ENCODE measurements at places on chromosomes 11 and 22.
A peak's percentile ranks its signal among the peaks of the same experiment; 100 is the strongest.

DNA sequence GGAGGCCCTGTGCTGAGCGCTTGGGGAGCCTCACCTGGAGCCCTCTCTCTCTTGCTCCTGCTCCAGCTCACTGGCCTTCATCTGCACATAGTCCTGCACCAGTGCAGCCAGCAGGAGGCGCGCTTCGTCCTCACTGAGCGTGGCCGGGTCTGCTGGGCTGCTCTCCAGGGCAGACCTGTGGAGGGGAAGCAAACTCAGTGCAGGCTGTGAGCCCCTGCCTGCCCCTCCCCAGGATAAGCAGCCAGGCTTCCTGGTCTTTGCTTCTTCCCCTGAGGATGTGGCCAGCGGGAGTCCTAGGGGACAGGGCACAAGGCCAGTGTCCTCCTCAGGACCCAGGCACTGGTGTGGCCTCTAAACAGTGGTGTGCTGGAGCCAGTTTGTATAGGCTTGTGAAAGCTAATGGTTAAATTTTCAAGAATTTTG is 2.2 kb downstream of the CALCA start:
- DNase-seq = no peak

- no peak for DNase-seq
These were observed at the start of gene OR6A2 for GRCh38 chr11:6799402-6799801. Gene OR6A2, minus strand, starts transcription at chr11:6799689. Its CDS starts 3,981 bp downstream, at chr11:6795708.

DNA sequence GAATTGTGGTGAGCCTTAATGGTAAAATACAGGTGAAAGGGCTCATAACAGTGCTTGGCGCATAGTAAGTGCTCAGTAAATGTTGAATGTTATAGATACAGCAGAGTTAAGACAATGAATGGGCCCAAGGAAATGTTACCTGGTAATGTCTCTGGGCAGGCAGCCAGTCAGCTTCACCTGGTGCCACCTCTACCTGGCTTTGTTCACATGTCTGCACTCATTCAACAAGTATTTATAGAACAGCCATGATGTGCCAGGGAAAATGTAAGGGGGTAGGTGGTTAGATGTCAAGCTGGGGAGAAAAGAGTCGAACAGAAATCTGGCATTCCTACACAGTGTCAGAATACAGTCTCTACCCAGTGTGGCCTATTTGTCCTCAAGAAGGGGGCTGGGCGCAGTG is 238.8 kb upstream of the SYN3 start:
- no peak for DNase-seq

GRCh38 chr11:17571431-17572358 is 24.6 kb downstream of the OTOG start:
- no peak for DNase-seq

- DNase-seq = no peak
These were observed 540.3 kb downstream of the NTM start for GRCh38 chr11:131910523-131911387.

DNA sequence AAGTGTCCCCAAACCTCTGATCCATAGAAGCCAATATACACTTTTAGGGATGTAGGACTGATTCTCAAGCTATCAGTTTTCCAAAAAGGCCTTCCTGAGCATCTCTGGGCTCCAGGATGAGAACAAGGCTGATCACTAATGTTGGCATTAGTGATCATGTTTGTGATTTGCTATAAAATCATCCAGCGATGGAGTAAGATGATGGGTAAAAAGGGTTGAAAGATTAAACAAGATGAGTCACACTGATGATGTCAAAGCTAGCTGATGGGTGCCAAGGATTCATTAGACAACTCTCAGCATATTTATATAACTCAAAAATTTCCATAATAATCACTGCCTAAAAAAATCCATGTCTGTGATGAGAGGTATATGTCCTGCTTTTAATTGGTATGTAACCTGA is 42.8 kb downstream of the ZNF280B start:
- DNase-seq = no peak

GRCh38 chr11:33317662-33318061 is 60.5 kb downstream of the HIPK3 start:
- DNase-seq = no peak

- no peak for DNase-seq
These were observed 160.9 kb downstream of the TRIM29 start for GRCh38 chr11:119976805-119977560.

GRCh38 chr11:106827687-106828086 is 190.6 kb downstream of the GUCY1A2 start:
- DNase-seq = no peak

GRCh38 chr11:13965337-13965736 is 2.8 kb downstream of the SPON1 start:
- DNase-seq = no peak

GRCh38 chr11:62081378-62082291 is 42.2 kb upstream of the INCENP start:
- DNase-seq = no peak

DNA sequence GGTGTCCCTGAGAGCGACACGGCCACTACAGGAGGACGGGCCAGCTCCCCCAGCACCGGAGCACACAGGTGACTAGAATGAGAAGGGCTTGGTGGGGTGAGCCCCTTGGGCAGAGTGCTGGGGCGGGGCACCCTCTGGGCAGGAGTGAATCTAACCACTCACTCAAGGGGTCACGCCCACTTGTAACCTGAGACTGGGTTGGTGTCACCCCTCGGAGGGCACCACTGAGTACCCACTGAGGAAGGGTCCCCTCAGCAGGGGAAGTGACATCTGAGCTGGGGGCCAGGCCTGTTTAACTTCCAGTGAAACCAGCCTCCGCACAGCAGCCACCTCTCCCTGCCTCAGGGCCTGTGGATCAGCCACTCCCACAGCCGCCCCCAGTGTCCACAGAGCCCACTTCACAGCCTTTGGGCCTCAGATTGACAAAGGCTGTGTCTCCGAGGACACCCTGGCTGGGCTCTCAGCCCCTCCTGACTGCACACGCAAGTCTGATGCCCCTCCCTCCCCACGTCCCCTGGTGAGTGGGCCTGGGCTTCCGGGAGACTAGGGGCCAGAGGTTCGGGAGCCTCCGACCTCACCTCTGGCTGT is 5.6 kb downstream of the GATD1 start:
- DNase-seq = no peak

GRCh38 chr22:44486538-44486937 is 11.5 kb downstream of the RTL6 start:
- no peak for DNase-seq

DNA sequence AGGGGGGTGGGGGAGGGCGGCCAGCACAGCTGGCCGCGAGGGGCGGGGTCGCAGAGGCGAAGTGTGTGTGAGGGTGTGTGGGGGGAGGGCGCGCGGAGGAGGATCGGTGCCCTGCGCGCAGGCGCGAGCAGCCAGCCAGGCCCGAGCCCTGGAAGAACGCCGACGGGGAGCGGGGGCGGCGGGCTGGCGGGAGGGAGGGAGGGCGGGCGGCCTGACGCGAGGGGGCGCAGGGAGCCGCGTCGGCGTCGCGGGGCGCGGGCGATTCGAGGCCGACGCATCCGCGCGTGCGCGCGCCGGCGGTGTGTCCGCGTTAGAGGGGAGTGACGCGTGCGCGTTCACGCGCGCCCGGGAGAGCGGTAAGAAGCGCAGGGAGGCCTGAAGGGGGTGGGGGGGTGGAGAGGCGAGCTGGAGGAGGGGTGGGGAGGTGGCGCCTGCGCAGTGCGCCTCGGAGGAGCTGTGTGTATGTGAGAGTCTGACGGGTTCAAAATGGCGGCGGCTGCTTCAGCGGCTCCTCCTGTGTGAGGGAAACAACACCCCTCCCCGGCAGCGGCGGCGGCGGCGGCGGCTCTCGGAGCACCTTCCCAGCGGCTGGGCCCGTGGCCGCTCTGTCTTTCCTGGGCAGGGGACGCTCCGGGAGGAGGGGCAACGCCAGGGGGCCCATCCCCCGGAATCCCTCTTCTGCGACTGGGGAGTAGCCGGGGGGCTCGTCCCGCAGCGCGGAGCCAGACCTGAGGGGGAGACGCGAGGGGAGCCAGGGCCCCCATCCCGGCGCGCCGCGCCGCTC is at the start of gene KDM2A:
TSS of gene KDM2A (plus strand) at position 463 of the 784 bp plus-strand sequence. CDS start 2,054 bp downstream, outside the sequence.
- DNase-seq = peak; percentile 96

DNA sequence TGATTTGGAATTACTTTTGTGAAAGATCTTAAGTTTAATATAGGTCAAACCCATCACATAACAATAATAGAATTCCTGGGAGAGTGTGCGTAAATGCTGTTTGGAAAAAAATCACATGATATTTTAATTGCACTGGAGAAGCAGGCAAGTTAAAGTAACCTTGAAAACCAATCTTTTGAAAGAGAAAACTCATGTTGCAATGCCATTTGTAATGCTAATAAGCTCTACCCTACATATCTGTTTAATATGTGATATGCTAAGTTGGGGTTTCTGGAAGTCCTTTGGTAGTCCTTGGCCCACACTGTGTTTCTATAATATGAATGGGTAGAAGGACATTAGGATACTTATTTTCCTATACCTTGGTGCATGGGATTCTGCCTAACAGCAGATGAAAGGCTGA is 370.4 kb downstream of the DDX10 start:
- DNase-seq = no peak

DNA sequence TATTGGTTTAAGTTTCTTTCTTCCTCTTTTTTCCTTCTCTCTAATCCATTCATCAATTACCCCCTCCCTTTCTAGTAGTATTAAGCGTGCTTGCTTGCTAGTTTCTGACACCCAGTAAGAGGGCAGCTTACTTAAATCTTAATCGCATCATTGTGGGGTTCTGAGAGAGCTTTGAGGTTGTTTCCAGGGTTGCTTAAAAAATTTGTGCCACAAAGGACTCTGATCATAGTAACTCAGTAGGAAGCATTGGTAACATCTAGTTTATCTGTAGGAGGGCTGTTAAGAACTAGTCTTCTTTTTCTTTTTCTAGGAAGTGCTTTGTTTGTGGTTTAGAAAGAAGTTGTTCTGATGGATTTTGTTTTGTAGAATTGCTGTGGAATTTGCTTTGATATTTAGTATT is 45.3 kb downstream of the TMEM135 start:
- DNase-seq = no peak

DNA sequence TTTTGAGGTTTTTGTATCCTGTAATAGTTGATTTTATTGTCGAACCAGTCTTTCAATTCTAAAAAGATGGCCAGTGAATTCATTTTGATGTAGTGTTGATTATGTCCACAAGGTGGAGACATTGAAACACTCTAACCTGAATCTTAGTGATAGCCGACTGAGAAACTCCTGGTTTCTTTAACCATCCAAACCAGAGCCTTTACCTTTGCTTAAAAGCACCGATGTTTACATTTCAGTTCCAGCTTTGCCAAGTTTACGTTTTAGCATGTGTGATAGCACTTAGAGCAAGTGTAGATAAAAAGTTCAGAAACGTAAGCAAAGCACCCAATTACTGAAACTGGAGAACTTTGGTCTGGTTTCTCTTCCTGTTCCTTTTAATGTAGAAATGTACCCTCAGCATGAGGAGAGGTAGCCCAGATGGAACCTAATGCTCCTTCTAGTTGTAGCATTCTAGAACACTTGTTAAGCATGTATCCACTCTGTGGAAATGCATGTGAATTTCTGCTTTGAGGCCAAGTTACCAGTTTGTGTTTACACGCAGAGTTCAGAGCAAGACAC is 208.6 kb downstream of the DBX1 start:
- DNase-seq = peak; percentile 42

- DNase-seq = no peak
These were observed 2.6 kb downstream of the ANO1 start for GRCh38 chr11:70080763-70081162.

- no peak for DNase-seq
These were observed 65.1 kb upstream of the YPEL1 start for GRCh38 chr22:21800552-21801303.

GRCh38 chr11:57566005-57566904 is 1.2 kb downstream of the UBE2L6 start:
- DNase-seq = no peak

GRCh38 chr11:26805001-26805400 is 83.1 kb upstream of the SLC5A12 start:
- DNase-seq = no peak

GRCh38 chr22:45296628-45297297 is 12.0 kb downstream of the UPK3A start:
- DNase-seq = no peak

DNA sequence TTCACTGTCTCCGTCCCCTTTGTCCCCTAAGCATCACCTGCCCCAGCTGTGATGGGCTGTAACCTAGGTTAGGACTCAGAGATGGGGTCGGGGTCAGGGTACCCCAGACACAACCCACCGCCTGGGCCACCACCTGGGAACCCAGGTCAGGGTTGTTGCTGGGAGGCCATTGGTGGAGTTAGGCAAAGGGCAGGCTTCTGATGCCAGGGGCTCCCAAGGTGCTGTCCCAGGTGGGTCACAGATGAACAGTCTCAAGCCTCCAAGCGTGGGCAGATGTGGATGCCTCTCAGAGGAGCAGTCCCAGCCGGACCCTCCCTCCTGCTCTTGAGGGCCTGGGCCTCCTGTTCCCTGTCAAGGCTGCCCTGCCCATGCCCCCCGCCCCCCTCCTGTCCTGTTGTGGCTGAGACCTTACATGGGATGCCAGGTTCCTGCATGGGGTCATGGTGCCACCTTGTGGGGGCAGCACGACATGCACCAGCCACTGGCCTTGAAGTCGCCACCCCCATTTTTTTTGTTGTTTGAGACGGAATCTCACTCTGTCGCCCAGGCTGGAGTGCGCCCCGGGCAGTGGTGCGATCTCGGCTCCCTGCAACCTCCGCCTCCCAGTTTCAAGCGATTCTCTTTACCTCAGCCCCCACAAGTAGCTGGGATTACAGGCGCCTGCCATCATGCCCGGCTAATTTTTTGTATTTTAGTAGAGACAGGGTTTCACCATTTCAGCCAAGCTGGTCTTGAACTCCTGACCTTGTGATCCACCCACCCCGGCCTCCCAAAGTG is 12.1 kb downstream of the GATD1 start:
- no peak for DNase-seq

- no peak for DNase-seq
These were observed 16.0 kb downstream of the TBX1 start for GRCh38 chr22:19776433-19777031.

GRCh38 chr22:31577711-31578110 is 81.4 kb downstream of the SFI1 start:
- DNase-seq = no peak

GRCh38 chr11:126390272-126390867 is 34.9 kb downstream of the ST3GAL4 start:
- no peak for DNase-seq

GRCh38 chr11:81946831-81947230 is 786.8 kb downstream of the FAM181B start:
- no peak for DNase-seq

GRCh38 chr11:19368726-19369375 is 128.1 kb upstream of the E2F8 start:
- no peak for DNase-seq

GRCh38 chr11:11408436-11409221 is 55.6 kb upstream of the CSNK2A3 start:
- DNase-seq = no peak

DNA sequence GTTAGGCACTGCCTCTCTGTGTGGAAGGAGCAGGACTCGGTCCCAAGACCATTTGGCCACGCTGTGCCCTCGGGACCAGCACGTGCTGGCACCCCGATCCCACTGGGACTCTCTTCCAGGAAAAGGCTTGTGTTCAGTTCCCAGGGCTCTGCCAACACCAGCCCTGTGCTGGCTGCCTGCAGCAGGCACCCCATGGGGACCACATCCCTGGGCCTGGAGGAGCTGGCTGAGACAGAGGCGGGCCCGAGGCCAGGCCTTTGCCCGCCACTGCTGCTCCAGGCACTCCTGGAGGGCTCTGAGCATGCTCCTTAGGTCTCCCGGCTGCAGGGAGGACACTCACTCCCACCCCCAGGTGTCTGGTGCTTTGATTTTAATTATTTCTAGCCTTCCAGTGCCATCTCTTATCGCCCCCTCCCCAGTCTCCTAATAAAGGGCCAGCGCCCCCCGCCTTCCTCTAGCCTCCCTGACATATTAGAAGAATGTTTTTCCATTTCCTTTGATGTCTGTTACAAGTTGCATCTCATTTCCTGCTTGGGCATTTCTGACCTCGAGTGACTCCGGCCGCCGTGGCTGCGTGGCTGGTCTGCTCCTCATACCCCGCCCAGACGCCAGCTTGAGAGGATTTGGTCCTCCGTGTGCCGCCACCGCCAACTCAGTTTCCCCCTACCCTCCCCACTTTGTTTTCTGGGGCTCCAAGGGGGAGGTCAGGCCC is 14.4 kb downstream of the CDKN1C start:
- DNase-seq = no peak
